ENCODE measurements at places on chromosomes 4 and X.

DNA sequence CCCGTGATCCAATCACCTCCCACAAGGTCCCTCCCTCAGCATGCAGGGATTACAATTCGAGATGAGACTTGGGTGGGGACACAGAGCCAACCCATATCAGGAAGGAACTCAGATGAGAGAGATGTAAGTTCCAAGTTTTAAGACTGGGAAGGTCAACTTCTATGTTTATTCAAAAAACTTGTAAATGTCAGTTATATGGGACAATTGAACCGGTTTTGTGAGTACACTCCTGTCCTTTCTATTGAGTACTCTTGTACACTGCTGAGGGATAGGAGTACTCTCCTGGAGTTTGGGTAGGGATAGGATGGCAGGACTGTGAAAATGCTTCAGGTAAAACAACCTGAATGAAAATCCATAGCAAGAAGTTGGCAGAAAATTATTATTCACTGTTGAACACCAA is 239.1 kb downstream of the ZNF674 start:
- no peak overlapping the region for H3K4me3 ChIP-seq
- H3K4me1 ChIP-seq: no peaks in the 10 kb centered on the region
- H3K27ac ChIP-seq: no peak overlapping the region
- no peak for DNase-seq

DNA sequence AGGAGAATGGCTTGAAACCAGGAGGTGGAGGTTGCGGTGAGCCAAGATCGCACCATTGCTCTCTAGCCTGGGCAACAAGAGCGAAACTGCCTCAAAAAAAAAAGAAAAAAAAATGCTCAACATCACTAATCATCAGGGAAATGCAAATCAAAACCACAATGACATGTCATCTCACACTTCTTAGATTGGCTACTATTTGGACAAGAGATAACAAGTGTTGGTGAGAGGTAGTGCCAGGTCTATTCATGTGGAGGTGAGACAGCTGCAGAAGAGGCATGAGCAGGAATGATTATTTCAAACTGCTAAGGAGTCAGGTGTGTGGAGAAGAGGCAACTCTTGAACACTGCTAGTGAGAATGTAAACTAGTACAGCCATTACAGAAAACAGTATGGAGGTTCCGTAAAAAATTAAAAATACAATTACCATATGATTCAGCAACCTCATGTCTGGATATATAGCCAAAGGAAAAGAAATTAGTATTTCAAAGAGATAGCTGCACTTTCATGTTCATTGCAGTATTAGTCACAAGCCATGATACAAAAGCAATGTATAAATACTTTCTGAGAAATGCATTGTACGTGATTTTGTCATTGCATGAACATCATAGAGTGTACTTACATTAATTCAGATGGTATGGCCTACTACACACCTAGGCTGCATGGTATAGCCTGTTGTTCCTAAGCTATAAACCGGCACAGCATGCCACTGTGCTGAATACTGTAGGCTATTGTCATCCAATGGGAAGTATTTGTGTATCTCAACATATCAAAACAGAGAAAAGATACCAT is 75.3 kb downstream of the TMEM144 start:
- H3K4me3 ChIP-seq: no peak overlapping the region
- H3K4me1 ChIP-seq: no peaks in the 10 kb centered on the region
- DNase-seq: no peak
- no peaks in the 10 kb centered on the region for H3K27me3 ChIP-seq
- no peak overlapping the region for H3K27ac ChIP-seq

DNA sequence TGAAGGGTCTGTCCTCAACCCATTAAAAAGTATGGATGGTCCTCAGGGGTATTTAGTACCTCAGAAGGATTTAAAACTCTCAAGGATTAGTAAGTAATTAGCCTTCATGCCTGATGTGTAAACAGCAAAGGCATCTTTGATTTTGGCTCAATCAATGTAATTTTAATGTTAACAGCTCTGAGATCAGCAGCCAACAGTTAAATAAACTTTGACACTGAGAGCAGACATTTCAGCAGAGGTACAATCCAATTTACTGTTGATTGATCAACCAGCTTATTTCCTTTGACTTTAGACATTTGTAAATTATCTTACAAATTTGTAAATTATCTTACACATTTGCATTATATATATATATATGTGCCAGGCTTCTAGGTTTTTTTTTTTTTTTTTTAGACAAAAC is 36.9 kb downstream of the STOX2 start:
- H3K4me3 ChIP-seq: no peak overlapping the region
- no peaks in the 10 kb centered on the region for H3K27me3 ChIP-seq
- H3K4me1 ChIP-seq: no peaks in the 10 kb centered on the region
- no peak overlapping the region for H3K27ac ChIP-seq
- H3K36me3 ChIP-seq: no peaks in the 10 kb centered on the region

DNA sequence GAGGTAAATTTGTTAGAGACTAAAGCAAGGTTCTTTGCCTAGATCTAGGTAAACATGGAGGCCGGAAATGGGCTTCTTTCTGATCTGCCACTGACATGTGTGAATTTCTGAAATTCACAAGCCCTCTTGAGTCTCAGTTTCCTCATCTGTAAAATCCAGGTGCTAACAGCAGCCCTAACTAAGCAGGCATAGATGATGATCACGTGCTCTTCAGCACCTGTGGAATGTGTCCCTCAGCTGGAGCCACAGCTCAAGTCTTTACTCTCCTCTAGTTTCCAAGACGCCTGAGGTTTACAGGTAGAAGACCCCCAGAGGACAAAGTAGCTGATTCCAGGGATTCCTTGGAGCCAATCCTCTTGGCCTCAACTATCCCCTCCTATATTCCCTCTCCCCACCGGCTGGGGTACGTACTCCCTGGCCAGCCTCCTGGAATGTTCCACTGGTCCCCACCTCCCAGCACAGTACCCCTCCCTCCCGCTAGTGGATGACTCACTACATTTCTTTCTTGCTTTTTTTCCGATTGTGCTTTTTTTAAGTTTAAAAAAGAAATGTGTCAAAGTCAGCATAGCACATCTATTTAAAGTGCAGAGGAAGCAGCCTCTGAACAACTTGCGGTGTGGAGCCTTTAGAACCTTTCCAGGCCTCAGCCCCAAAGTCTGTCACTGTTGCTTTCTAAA is 98.4 kb downstream of the PHKA2 start:
- peak overlapping the region; percentile 43 for H3K4me3 ChIP-seq
- no peak for DNase-seq
- peak overlapping the region; percentile 67 for H3K27ac ChIP-seq
- H3K36me3 ChIP-seq: no peaks in the 10 kb centered on the region
- H3K27me3 ChIP-seq: no peaks in the 10 kb centered on the region

DNA sequence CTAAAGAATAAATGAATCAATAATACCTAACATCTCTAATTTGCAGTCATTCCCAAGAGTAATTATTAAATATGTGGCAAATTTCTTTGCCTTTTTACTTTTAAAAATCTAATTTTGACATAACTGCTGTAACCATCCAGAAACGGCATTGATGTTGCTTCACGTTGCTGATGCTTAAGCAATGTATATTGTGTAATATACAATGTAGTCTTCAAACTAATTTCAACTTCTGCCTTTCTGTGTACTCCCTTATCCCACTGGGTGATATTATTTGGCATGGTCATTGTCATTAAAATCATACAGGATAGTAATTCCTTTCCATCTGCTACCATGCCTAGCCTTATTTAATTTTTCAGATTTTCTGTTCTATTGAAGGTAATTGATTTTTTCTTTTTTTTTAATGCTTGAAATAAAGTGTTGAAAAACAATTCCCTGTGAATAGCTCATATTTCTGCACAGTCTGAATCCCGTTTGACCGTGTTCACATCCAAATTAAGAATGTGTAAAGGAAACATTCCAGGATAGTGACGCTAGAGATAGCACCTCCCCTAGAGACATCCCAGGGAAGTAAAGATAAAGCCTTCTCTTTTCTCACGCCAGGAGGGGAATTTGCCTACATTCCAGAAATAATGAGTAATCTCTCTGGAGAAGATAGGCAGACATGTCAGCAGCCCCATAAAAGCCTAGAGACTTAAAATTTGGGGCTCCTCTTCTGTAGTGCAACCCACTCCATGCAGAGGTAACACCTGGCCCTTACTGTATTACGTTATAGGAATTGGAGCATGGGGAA is 8.6 kb downstream of the FAM200B start:
- no peaks in the 10 kb centered on the region for H3K27me3 ChIP-seq
- no peaks in the 10 kb centered on the region for H3K4me1 ChIP-seq
- DNase-seq: no peak

DNA sequence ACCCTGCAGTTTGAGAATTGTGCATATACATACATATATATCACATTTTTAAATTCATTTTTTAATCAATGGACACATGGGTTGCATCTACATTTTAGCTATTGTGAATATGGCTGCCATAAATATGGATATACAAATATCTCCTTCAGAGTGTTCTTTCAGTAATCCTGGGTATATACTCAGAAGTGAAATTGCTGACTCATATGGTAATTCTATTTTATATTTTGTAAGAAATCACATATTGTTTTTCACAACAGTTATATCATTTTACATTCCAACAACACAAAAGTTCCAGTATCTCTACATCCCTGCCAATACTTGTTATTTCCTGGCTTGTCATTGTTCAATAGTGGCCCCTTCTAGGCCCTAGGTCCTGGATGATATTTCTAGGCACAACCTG is 20.6 kb upstream of the HSFX4 start:
- H3K36me3 ChIP-seq: no peaks in the 10 kb centered on the region
- no peak overlapping the region for H3K27ac ChIP-seq
- no peak overlapping the region for H3K4me3 ChIP-seq
- H3K27me3 ChIP-seq: no peaks in the 10 kb centered on the region
- DNase-seq: no peak
- no peaks in the 10 kb centered on the region for H3K4me1 ChIP-seq

DNA sequence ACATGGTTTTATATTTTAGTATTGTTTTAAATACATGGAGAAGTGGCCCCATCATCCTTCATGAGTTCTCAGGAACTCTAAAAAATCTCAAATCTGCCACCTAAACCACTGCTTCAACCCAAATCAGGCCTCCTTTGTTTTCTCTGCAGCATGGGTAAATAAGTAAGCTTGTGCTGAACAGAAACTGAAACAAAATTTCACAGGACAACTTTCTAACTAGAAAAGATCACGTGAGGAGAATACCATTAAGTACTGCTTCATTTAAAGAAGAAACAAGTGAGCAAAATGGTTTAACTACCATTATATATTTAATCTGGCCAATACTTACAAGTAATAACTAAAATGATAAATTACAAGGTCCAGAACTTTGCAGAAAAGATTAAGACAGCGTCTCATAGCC is 2.5 kb downstream of the ARAP2 start:
- peak; percentile 63 for DNase-seq
- peak overlapping the region; percentile 4 for H3K4me3 ChIP-seq
- peaks cover 6% of the 10 kb centered on the region for H3K27me3 ChIP-seq
- peak overlapping the region; percentile 16 for H3K27ac ChIP-seq
- peaks cover 5% of the 10 kb centered on the region for H3K36me3 ChIP-seq

- H3K4me1 ChIP-seq: no peaks in the 10 kb centered on the region
- no peak overlapping the region for H3K27ac ChIP-seq
Observed at GRCh38 chr4:53075162-53075785, 213.2 kb downstream of the RASL11B start.

DNA sequence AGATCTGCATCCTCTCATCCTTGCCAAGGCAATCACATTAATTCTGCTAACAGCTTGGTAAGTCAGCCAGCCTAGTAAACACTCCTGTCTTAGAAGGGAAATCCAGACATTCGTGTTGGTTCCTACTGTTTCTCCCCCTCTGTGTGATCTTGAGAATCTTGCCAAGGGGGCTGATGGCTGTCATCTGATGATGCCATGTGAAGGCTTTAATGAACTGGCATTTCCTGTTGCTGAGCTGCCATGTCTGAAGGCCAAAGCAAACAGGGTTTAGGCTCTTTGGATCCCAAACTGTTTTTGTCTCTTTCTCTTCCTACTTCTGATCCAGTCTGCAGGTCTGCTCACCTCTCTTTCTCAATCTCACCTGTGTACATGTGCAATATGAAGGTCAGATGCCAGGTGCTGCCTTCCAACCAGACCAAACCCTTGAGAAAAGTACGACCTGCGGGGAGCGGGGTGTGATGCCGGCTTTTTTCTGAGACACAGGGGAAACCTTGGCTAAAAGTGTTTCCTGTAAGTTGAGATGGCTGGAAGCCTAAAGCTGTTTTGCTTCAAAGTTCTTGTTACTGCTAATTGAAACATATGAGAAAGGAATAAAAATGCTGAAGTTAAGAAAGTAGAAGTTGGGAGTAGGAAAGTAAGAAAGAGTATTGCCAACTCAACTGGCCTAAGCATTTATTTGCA is 532.9 kb downstream of the ANKRD50 start:
- H3K27ac ChIP-seq: no peak overlapping the region
- H3K4me1 ChIP-seq: no peaks in the 10 kb centered on the region
- DNase-seq: no peak
- H3K4me3 ChIP-seq: no peak overlapping the region
- H3K36me3 ChIP-seq: no peaks in the 10 kb centered on the region

GRCh38 chr4:172708184-172708583 is 460.4 kb upstream of the GALNT7 start:
- no peak overlapping the region for H3K27ac ChIP-seq
- no peak for DNase-seq
- no peaks in the 10 kb centered on the region for H3K27me3 ChIP-seq
- no peak overlapping the region for H3K4me3 ChIP-seq
- no peaks in the 10 kb centered on the region for H3K36me3 ChIP-seq

DNA sequence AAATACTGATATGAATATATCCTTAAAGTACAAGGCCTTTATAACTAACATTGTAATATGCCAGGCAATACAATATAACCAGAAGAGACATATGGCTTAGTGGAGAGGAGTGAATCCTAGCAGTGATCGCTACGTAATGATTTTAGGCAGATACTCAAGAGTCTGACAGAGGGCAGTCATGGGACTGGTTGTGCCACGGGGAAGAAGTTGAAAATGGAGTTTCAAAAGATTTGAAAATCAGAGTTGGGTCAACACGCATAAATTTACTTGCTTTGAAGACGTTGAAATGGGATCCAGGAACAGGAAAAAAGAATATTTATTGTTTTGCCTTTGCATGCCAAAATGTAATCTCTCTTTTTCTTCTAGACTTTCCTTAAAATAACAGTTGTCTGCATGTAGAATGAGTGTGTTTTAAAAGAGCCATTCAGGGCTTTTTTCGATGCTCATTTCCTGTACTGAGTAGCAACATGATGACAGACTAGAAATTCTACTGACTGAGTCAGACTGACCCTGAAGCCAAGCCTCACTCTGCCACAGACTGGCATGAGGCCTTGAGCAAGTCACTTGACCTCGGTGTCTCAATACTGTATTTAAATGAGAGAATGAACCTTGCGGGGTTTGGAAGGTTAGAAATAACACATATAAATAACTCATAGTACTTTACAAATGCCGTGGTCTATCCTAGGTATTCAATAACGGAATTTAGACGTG is 8.1 kb upstream of the SMS start:
- H3K4me1 ChIP-seq: no peaks in the 10 kb centered on the region
- no peaks in the 10 kb centered on the region for H3K36me3 ChIP-seq
- H3K4me3 ChIP-seq: no peak overlapping the region
- no peak for DNase-seq
- no peaks in the 10 kb centered on the region for H3K27me3 ChIP-seq
- H3K27ac ChIP-seq: no peak overlapping the region

Data from large intestine (tissue), 12 donors.